ENCODE measurements at places on chromosomes 1 and 21.
A peak's percentile ranks its signal among the peaks of the same experiment; 100 is the strongest.

DNA sequence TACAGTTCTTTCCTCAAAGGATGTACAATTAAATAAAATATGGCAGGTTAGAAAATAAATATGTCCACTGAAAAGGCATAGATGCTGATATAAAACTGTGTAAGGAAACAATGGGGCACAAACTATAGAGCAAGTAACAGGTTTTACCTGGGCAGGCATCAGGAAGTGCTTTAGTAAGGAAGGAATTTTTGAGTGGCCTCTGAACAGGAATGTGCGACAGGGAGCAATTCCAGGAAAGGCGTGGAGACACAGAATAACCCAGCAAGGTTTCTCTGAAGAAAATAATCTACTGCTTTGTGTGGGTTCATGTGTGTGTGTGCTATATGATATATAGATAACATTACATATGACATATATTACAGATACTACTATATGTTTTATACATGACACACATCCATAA, 128.4 kb downstream of the RGS21 start:
- DNase-seq: no peak

DNA sequence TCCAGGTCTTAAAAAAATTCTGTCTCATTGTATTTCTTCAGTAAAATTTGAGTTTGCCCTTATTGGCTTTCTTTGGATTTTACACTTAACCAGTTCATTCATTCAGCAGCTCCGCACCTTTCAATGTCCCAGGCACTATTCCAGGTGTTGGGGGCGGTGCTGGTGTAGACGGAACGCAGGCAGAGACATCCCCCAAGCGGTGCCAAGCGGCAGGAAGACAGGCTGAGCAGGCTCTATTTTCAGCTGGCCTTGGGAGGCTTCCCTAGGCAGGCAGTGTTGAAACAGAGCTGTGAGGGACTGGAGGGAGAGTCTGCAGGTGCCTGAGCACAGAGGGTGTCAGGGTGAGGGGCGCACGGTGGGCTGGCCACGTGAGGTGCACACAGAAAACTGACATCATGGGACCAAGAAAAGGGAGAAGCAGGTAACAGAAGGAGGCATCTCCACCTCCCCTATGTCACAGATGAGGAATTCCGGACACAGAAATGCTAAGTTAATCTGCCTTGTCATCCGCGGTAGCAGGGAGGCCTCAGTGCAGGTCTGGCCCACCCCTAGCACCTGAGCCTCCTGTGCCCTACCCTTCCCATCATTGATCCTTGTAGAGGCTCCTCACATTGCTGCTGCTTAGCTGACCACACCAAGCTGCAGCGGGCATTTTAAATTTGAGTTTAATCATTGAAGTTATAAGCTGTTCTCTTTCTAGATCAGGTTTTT, 40.8 kb downstream of the SLC37A1 start:
- DNase-seq: no peak

GRCh38 chr1:196372896-196373536, 235.2 kb downstream of the KCNT2 start:
- no peak for DNase-seq

- DNase-seq: no peak
These were observed 46.6 kb upstream of the MAB21L3 start for GRCh38 chr1:116064616-116065015.

GRCh38 chr1:200323856-200324400, 85.9 kb downstream of the ZNF281 start:
- DNase-seq: no peak

DNA sequence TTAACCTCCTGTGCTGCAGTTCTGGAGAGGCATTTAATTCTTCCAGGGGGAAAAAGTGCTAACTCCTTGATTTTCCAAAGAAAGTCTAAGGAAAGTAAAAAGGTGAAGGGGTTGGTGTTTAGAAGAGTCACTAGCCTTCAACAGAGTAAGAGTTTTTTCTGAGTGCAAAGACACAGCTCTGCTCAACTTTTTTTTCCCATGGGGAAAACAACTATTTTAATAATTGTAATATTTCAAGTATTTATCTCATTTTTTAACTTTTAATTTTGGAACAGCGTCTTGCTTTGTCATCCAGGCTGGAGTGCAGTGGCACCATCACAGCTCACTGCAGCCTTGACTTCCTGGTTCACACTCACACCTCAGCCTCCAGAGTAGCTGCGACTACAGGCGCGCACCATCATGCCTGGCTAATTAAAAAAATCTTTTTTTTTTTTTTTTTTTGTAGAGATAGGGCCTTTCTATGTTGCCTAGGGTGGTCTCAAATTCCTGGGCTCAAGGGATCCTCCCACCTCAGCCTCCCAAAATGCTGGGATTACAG, 202.6 kb downstream of the APP start:
- no peak for DNase-seq

- DNase-seq: no peak
These were observed 59.9 kb downstream of the SYT6 start for GRCh38 chr1:114093624-114094362.

DNA sequence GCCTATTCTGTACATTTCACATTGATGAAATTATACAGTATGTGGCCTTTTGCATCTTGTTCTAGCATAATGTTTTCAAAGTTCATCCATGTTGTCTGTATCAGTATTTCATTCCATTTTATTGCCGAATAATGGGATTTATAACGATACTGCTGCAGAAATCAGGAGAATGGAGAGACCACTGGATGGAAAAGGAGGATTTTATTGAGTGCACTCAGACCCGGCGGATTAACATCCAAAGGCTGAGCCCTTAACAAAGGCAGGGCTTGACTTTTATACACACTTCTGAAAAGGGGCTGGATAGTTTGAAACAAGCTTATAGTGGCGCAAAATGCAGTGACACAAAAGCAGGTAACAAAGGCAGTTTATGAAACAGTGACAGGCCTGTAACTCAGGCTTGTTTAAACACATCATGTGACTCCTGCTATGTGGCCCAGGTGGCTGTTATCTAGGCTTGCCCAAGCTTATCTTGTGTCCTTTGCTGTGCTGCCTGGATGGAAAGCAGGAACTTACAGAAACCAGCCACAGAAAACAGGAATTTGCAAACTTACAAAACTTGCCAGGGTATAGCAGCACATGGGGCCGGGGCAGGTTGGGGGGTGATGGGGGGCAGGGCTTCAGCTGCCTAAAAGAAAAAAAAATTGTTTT, 32.8 kb upstream of the KCNJ15 start:
- no peak for DNase-seq

GRCh38 chr1:150386592-150386991, 22.6 kb downstream of the RPRD2 start:
- no peak for DNase-seq

DNA sequence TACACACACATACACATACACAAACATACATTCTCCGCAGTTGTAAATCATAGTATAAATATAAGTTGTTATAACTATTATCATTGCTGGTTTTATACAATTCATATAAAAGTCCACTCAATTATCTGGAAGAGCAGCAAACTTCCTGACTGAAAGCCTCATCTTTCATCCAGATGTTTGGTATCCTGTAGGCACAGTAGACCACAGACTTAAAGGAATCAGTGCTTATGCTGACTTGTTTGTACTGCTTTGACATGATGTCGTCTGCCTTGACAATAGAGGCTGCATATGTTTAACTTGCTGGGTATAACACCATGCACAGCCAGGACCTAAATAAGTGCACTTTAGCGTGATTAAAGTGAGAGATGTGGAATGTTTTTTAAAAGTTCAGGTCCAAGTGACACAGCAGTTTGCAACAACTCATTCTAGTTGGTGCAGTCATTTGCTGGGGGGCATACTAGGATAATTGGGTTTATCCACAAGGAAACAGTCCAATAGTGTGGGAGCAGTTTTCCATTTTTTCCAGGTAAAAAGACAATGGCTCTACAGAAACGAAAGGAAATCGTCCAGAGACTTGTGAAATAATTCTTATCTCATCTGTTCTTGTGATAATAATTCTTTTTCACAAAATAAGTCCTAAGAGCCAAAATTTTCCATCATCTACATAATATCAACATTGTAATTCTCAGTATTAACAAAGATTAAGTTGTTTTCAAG, 110.3 kb upstream of the TSPAN2 start:
- no peak for DNase-seq

GRCh38 chr1:225694151-225694603, 41.3 kb upstream of the ENAH start:
- no peak for DNase-seq

- no peak for DNase-seq
These were observed 432.8 kb downstream of the MATN1 start for GRCh38 chr1:30290581-30290980.

- DNase-seq: no peak
These were observed 1.3 kb downstream of the CNN3 start for GRCh38 chr1:94925561-94926125.

GRCh38 chr1:7578206-7578605, 192.9 kb upstream of the VAMP3 start:
- no peak for DNase-seq

DNA sequence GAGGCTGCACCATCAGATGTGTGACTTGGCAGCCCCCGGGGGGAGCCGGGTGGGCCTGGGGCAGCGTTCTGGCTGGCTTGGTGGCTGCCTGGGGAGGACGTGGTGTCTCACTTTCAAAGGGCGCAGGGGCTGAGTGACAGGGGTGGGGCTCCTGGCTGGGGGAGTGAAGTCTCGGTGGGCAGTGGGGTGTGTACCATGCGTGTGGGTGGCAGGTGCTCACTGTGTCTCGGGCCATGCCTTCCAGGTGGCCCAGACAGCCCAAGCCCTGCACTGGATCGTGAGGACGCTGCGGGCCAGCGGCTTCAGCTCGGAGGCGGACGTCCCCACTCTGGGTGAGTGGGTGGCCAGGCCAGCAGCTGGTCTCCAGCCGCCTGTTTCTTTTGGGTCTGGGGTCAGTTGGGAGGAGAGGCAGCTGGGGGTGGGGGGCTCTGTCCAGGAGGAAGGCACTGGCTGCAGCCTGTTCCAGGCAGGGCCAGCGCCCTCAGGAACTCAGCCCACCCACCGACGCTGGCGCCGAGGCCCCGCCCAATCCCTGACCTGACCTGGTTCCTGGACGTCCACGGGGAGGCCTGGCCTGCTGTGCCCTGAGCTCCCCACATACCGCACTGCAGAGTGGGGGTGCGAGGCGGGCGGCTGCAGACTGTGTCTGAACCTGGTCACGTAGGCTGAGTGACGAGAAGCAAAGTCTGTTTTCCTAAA, 30.6 kb upstream of the LRRC3 start:
- no peak for DNase-seq

- no peak for DNase-seq
These were observed 402.4 kb downstream of the USH2A start for GRCh38 chr1:216020743-216021345.

- DNase-seq: peak; percentile 55
These were observed 69.6 kb downstream of the PIK3R3 start for GRCh38 chr1:46062651-46063319.

- no peak for DNase-seq
These were observed 64.5 kb upstream of the GOLT1A start for GRCh38 chr1:204278251-204278650.

DNA sequence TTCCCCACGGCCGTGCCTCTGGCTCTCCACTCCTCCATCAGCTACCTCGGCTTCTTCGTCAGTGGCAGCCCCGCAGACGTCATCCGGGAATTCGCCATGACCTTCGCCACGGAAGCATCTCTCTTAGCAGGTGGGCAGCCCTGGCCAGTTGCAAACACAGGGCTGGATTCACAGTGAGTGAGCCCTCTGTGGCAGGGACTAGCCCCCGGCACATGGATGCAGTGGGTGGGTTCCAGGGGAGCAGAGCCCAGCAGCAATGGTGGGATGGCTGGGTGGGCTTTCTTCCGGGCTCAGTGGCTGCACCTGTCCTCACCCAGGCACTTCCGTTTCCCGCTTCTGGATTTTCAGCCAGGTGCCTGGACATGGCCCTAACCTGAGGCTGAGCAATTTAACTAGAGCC, 9.4 kb downstream of the UBASH3A start:
- no peak for DNase-seq

GRCh38 chr1:51569284-51570062, 47.4 kb upstream of the OSBPL9 start:
- peak; percentile 50 for DNase-seq

DNA sequence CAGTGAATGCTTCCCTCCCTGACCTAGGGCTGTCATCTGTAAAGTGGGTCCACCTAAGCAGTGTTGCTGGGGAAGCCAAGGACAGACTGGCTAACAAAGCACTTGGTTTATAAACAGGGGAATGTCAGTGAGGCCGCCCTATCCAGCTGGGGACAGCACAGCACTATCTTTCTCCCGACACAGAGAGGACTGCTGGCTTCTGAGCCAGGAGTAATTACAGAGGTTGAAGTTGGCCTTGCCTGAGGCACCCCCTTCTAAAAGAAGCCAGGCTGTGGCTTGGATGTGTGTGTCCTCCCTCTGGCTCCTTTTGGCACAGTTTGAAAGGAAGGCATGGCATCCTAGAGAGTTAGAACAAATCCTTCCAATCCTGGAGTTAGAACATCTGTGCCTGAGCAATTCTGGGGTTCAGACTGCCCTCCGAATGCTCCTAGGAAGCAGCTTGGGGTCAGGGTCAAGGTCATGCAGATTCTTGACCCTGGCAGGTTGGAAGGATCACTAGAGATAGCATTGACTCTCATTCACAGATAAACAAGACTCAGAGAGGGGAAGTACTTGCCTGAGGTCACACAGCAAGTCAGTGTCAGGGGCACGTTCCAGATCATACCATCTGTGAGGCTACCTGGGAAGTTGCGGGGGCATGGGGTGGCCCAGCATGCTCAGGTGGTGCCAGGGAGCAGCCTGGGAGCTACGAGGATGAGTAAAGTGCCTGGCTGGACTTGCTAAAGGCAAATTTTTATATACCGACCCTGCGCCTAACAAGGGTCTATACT, 1.3 kb upstream of the LDLRAP1 start:
- DNase-seq: no peak

GRCh38 chr1:155910621-155911121, 478 bp downstream of the RIT1 start:
- no peak for DNase-seq

DNA sequence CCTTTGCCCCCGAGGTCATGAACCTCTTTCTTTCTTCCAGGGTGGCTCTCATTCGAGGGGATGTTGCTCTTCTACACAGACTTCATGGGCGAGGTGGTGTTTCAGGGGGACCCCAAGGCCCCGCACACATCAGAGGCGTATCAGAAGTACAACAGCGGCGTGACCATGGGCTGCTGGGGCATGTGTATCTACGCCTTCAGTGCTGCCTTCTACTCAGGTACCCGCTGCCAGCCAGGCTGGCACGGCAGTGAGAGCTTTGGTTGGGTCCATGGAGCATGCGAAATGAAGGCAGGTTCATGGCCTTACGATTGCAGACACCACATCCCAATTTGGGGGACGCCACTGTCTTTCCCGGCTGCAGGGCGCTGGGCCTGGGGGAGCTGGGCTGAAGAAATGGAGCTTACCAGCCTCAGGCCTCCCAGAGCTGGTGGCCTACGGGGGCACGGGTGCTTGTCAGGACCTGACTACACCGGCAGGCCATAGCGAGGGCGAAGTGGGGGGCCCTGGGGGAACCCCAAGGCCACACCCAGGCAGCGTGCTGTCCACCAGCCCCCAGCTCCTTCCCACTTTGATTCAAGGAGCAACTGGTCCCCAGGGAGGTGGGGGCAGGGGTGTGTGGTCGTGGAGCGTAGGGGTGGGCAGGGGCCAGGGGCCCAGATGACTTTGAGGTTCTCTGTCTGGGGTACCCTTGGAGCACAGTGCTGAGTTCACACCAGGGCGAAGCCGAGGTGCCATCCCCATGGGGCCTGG, 20.0 kb downstream of the SLC45A1 start:
- no peak for DNase-seq
